ENCODE measurements at places on chromosomes 6 and 20.

DNA sequence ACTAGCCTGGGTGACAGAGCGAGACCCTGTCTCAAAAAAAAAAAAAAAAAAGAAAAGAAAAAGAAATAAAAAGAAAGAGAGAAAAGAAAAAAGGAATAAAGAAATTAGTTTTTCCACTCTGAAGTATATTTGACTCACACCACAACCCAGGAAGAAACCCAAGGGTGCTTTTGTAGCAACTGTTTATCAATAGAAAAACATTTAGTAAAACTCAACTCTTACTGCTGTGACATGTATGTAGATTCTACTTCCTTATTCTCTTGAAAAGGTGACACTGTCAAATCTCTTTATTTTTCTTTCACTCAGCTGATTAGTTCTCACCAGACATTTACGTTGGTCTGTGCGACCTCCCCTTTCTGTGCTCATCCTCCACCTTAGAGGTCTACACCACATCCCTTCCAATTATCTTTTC, 99.9 kb upstream of the SHLD1 start:
- DNase-seq, result no peak

- DNase-seq, result no peak
Observed at GRCh38 chr6:166433096-166433495, 50.4 kb upstream of the MPC1 start.

GRCh38 chr6:106154326-106154725, 68.2 kb downstream of the PRDM1 start:
- DNase-seq, result no peak

DNA sequence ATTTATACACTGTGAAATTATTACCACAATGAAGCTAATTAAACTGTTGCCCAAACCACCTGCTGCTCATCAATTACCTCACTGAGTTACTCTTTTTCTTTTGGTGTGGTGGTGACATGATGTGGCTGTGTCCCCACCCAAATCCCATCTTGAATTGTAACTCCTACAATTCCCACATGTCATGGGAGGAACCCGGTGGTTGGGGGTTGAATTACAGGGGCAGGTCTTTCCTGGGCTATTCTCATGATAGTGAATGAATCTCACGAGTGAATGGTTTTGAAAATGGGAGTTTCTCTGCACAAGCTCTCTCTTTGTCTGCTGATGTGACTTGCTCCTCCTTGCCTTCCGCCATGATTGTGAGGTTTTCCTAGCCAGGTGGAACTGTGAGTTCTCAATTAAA, 145.0 kb downstream of the LRRC1 start:
- DNase-seq, result no peak

DNA sequence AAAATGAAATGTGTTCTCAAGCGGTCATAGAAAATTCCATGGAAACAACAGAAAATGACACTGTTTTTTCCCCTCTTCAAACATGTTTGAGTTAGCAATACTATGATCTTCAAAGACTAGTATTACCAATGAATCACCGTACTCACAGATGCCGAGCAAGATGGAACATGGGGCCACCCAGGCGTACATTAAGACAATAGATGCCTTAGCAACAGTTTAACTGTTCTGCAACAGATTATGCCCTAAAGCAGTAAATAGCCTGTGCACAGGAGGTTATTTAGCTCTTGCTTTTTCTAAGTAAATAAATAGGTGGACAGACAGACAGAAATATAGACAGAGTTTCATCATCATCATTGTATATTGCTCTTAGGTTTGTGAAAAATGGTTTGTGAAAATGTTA, 284.0 kb upstream of the DEFB112 start:
- DNase-seq, result no peak
